ENCODE measurements at places on chromosomes 5 and 9.
A peak's percentile ranks its signal among the peaks of the same experiment; 100 is the strongest.

GRCh38 chr5:147036691-147037245 lies 158.2 kb upstream of the PPP2R2B start:
- no peak for DNase-seq

GRCh38 chr5:72268753-72269410 lies 51.2 kb downstream of the MRPS27 start:
- DNase-seq: peak; percentile 39

DNA sequence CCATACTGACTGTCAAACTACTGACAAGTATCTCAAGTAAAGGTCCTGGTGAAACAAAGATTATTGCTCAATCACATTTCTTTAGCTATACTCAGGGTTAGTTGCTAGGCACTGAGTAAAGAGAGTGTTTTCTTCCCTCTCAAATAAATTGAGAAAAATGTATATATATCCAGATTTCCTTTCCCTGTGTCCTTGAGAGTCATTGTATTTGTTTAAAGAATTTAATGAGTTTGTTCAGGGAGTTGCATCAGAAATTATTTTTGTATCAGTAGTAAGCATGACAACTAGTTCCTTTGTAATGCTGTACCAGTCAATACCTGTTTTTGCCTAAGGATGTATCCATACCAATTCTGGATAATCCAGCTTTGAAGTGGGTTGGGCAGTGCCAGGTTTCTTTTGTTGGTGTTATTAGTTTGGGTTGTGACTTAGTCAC lies 3.2 kb upstream of the ANKHD1 start:
- no peak for DNase-seq

DNA sequence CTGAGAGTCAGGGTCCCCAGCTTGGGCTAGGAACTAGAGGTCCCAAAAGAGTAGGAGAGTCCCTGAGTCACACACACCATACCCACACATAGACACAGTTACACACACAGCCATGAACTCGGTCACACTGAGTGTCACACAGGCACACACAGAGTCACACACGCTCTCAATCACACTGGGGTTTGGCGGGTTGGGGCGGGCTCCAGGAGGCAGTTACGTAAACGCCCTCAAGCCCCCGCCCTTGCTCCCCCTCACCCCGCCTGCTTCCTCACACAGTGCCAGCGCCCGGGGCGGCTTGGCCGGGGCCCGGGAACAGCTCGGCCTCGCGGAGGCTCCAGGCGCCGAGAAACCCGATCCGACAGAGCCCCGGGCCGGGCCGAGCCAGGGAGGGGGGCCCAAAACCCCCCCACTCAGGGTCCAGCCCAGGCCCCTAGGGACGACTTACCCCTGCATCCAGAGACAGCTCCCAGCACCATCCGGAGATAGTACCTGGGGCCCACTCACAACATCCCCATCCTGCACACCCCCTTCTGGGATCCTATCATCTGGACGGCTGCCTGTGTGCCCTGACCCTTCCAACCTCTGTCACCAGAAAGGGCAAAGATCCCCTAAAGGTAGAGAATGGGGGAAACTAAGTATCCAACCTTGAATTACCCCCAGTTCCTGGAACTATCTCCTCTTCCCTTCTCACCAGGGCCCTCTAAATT lies 3.5 kb upstream of the CNTFR start:
- no peak for DNase-seq

DNA sequence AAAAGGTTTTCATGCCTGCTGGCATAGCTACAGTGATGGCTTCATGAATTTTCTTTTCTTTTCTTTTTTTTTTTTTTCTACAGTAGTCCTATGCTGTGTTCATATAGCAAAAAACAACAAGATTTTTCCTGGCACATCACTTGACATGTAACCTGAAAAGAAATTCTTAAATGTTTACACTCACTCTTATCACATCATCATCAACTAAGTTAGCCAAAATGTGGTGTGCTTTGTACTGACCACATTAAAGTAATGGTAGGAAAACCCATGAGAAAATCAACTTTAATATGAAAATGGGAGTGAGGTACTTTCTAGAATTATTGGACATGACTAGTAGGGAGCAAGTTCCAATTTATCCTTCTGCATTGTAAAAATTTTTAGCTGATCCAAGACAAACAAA lies 146.7 kb downstream of the SSBP2 start:
- no peak for DNase-seq

- no peak for DNase-seq
Observed at GRCh38 chr9:81082221-81082620, 607.1 kb downstream of the TLE1 start.

DNA sequence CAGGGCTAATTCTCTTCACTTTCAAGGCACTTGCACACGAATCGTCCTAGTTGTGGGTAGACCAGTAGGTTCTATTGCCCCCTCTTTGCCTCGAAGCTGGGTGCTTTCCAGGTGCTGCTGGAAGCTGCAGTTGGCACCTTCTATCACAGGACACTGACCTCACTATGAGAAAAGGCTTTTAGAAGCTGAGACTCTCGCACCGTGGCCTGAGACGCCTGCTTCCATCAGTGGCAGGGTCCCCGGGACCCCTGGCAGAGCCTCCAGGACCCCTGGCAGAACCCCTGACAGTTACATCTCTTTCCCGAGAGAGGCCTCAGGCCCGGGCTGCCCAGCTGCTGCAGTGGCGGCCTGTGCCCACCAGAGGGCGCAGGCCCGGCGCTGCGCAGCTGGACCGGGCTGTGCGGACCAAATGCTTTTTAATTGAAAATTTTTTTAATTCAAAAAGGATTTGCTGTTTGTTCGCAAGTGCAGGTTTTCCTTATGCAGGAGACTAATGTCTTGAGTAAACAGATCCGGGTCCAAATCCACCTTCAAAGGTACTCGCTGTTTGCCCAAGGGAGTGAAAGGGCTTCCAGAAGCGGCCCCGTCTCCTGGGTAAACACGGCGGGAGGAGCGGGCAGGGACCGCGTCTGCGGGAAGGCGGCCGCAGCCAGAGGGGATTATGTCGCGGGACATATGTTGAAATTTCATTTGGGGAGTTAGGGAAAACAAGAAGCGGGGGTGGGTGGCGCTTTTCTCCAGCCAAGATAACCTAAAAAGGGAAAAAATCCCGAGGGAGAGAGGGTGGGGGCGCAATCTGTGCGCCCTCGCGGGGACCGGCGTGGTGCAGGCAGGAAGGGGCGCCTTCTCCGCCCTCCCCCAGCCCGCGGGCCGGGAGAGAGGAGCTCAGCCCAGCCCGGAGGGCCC lies 114.5 kb upstream of the LMX1B start:
- peak; percentile 25 for DNase-seq

GRCh38 chr5:38752012-38752536 lies 93.7 kb upstream of the OSMR start:
- no peak for DNase-seq

GRCh38 chr5:89351222-89351621 lies 468.2 kb upstream of the MEF2C start:
- no peak for DNase-seq

GRCh38 chr5:129125819-129126218 lies 31.3 kb downstream of the ISOC1 start:
- DNase-seq: no peak

GRCh38 chr5:38905516-38905915 lies 59.7 kb downstream of the OSMR start:
- no peak for DNase-seq

All from NCI-H748 treated with DMSO at 0.1 percent for 48 hours (cell line).